ENCODE measurements at places on chromosomes 5 and 9. TPM values are rescaled to one million over a fixed set of nuclear protein-coding genes. Genes with fewer than 3 reads are reported as not detected.

RELL2 gene
- polyA plus RNA-seq, result 1.6 TPM

PCDHGA2 gene
- 4.8 TPM for polyA plus RNA-seq

PCDHB3 gene
- 3.0 TPM for polyA plus RNA-seq

RACK1 gene
- 2,825 TPM for polyA plus RNA-seq

PPWD1 gene
- polyA plus RNA-seq, result 98.7 TPM

Measured in left renal cortex interstitium (tissue), 4 donors.